NCI-H524 treated with DMSO at 0.1 percent for 48 hours (cell line): ENCODE measurements at places on chromosomes 1 and 21.

- DNase-seq = no peak
Measured at GRCh38 chr1:199040076-199040905, 401.5 kb downstream of the PTPRC start.

DNA sequence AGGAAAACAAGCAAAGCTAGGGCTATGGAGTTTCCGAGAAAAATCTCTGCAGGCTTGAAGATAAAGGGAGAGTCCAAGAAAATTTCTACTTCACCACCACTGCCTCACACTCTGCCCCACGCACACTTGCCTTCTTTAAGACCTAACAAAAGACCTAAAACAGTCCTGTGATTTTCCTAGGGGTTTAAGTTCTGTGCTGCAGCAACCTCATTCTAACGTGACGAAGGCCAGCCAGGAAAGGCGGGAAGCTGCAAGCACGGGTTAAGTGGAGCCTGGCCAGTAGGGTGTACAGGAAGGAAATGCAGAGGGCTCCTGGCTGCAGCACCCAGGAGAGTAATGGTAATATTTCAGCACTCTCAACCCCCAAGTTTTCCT is 1.5 kb downstream of the SPATA6 start:
- no peak for DNase-seq

- no peak for DNase-seq
Measured at GRCh38 chr1:6094246-6094645, 48.6 kb downstream of the KCNAB2 start.

GRCh38 chr1:52613636-52614373 is 11.6 kb downstream of the GPX7 start:
- no peak for DNase-seq

DNA sequence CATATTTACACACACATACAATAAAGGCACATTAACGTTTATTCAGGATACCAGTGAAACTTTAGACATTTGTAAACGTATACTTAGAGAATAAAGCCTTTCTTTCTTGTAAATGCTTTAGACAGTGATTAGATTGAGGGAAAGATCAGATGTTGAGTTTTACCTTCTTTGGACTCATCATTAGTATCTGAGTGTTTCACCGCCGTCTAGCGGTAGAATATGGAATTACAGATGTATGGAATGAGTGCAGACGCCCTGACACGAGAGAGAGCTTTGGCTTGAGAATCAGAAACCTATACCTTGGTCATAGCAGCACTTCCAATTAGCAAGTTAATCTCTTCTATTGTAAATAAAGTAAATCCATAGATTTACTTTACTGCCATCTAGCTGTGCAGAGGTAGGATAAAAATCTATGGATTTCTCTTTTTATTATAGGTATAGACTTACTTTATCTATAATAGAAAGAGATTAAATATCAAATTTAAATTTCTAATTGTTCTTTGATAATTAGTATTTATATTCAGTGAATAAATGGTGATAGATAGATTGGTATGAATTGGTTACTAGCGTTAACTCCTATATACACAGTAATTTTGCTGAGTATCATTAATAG is 12.6 kb downstream of the FLG2 start:
- DNase-seq = no peak

- DNase-seq = no peak
Measured at GRCh38 chr1:156115514-156116374, 1.2 kb downstream of the LMNA start.

- no peak for DNase-seq
Measured at GRCh38 chr1:44237721-44238457, 24.6 kb downstream of the DMAP1 start.

- no peak for DNase-seq
Measured at GRCh38 chr1:18091660-18092446, 15.7 kb upstream of the IGSF21 start.

DNA sequence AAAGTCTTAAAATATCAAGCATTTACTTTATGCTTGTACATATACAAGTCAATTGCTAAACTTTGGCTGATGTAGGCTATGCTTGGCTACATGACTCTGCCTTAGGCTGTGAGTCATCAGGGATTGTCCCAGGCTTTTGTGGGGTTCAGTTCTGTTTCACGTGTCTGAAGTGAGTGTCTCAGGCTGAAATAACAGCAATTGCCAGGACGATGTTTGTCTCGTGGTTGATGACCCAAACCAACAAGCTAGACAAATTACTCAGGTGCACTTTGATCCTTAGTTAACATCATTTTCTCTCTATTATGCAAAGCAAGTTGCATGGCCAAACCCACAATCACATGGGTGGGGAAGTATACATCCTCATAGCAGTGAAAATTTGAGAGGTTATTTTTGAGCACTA is 410.1 kb downstream of the BRINP3 start:
- no peak for DNase-seq

GRCh38 chr1:8077602-8078001 is 51.5 kb upstream of the ERRFI1 start:
- DNase-seq = no peak

DNA sequence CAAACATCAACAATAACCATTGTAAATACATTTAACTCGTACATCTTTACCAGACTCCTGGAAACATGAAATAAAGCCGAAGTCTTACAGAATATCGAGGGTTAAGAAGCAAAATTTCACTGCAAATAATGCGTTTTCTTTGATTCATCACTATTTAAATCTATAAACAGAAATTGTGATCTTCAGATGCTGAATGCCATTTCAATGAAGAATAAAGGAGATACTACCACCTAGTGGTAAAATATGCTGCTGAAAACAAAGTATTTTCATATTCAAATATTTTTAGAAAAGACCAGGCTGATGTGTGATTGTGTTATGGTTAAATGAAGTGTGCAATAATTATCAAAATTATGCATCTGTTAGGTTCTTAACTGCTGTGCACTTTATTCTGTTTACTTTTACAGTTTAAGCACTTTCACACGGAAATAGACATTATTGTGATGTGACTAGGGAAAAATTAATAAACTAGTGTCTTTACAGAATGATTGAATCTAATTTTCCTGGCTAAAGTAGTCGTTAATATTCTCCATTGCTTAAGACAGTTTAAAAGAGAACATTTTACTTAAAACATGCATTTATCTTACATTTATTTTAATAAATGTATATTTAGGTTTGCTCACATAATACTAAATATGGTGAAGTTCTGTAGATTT is 1093.1 kb downstream of the MRPL39 start:
- no peak for DNase-seq

GRCh38 chr21:39954570-39954969 is 87.3 kb downstream of the PCP4 start:
- no peak for DNase-seq

DNA sequence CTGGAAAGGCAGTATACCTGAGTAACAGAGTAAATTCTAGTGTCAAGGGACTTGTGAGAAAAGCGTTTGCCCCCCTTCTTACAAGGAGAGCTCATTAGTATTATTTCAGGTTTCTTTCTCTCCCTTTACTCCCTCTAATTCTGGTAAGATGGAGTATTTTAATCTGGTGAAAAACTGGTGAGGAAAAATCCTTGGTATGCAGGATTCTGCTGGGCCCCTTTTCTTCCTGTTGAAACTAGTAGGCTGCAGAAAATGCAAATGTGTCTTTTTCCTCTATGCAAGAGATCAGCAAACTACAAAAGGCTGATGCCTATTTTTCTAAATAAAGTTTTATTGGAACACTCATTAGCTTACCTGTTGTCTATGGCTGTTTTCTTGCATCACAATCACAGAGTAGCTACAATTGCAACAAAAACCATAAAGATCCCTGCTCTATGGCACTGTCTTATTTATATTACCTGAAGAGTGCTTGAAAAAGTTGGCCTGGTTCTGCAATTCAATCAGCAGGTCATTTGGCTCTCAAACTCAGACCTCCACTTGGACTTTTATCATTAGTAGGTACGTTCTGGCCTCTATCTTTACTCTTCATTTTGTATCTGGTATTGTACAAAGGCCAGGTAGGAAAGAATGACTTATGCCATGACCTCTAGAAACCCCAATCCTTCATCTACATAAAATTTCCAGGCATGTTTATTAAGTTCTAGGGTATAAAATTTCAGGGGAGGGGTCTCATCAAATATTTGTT is 109.6 kb downstream of the AKT3 start:
- DNase-seq = no peak

GRCh38 chr1:172322219-172323061 is 98.0 kb upstream of the C1orf105 start:
- DNase-seq = no peak

DNA sequence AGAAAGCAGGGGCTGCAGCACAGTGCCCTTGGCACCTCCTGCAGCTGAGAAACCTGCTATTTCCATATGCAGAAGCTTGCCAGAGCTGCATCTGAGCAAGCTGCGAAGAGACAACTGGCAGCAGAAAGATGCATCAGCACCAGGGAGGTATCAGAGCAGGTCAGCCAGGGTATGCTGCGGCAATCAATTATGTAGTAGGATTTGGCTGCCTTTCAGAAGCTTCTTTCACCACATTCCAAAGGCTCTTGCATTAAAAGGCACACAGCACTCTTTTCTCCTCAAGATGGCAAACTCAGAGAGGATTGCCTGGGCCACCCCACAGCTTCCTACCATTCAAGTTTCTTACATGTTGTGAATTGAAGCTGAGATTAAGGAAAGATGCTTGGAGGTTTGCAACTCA is 47.6 kb upstream of the RAP1A start:
- DNase-seq = no peak

GRCh38 chr1:8409106-8409505 is 91.2 kb downstream of the SLC45A1 start:
- no peak for DNase-seq

DNA sequence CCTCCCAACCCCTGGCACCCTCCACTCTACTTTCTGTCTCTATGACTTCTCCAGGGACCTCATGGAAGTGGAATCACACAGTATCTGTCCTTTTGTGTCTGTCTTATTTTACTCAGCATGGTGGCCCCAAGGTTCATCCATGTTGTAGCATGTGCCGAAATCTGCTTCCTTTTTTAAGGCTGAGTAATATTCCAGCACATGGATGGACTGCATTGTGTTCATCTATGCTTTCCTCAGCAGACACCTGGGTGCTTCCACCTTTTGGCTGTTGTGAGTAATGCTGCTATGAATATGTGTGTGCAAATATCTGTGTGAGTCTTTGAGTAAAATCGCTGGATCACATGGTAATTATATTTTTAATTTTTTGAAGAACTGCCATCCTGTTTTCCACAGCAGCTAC is 1.6 kb upstream of the PFKL start:
- no peak for DNase-seq
